DMS79 (cell line): ENCODE measurements at places on chromosomes 11 and 22.

DNA sequence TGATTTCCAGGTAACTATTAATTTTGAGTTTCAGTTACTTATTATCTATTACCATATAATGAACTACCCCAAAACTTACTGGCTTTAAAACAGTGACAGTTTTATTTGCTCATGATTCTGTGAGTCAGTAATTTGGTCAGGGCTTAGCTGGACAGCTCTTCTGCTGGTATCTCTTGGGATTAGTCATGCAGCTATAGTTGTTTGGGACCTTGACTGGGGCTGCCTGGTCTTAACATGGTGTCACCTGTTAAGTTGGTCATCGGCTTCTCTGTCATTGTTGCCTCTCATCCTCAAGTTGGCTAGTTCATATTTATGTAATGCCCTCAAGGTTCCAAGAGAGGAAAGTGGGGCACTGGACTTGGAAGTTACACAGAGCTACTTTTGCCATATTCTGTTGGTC is 177.5 kb downstream of the TMEM135 start:
- no peak for DNase-seq

DNA sequence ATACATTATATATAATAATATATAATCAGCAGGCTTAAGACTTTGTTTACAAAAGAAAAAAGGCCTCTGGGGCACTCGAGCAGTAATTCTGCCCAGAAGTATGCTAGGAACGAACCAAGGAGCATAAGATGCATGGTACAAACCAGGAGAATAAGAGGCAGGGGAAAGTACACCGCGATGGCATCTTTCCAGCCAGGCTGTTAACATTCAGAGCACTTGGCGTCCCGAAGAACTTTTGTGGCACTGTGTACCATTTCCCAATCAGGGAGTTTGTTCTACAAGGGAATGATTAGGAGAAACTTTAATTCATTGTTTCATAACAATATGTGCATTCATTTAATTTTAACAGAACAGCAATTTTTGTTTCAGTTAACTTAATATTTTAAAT is 125.1 kb downstream of the WT1 start:
- DNase-seq = no peak

DNA sequence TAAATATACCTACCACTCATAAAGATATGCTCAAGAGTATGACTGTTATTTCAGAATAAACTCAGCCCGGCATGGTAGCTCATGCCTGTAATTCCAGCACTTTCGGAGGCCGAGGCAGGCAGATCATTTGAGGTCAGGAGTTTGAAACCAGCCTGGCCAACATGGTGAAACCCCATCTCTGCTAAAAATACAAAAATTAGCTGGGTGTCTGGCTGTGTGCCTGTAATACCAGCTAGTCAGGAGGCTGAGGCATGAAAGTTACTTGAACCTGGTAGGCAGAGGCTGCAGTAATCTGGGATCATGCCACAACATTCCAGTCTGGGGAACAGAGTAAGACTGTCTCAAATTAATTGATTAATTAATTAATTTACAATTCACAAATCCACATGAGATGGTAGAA is 208.2 kb upstream of the PDGFD start:
- DNase-seq = no peak

GRCh38 chr22:41364955-41365354 is 16.8 kb upstream of the TEF start:
- DNase-seq = no peak

DNA sequence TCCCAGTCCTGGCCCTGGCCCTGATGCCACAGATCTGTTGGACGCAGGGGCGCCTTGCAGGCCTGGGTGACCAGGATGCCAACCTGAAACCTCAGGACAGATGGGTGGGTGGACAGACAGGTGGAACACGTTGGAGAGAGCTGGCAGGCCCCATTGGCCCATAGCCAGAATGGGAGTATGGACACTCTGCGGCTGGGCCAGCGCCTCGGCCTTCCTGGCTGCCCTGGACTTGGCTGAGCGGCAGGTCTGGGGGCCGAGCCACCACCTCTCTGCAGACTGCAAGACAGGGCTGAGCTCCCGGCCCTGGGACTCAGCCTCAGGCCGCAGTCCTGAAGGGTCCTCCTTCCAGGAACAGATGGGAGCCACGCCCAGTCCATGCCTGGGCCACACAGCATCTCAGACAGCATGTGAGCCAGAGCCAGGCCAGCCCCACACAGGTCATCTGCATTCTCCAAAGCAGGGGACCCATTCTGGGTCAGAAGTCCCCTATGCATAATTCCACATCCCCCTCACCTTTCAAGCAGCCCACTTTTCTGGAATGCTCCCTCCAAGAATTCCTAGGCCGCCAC is 14.1 kb downstream of the WNT7B start:
- no peak for DNase-seq

GRCh38 chr11:119533921-119534736 is 111.2 kb upstream of the THY1 start:
- peak; percentile 23 for DNase-seq

DNA sequence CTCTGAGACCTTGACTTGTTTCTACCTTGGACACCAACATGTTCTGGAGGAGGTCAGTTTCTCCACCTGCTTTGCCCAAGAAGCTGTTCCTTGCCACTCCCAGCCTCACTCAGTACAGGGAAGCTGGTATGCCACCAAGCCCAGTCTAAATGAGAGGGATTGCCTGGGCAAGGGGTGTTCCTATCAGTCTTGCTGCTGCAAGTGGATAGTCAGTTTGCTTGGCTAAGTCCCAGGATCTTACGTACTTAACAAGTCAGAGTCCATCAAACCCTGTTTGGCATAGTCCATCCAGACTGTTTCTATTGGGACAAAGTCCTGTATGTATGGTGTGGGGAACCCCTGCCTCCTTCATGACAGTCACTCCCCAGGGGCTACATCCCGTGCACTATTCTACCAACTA is 66.6 kb downstream of the RPL27A start:
- no peak for DNase-seq

DNA sequence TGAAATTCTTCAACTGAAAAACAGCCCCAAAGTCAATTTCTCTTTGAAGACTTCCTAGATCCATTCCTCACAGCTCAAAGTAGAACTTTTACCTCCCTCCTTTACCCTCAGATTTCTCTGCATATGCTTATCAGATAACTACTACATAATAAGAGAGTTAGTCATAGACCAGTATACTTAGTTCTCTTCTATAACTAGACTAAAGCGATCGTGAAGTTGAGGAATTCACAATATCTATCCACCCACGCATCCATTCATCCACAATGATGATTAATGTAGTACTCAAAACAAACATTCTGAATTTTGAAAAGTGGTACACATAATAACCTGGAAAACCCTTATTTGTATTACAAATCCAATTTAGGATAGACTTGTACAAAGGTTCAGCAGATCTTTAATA is 800.9 kb upstream of the TENM4 start:
- DNase-seq = no peak

GRCh38 chr11:32953700-32954099 is 61.1 kb downstream of the QSER1 start:
- no peak for DNase-seq

GRCh38 chr11:110128161-110128560 is 35.0 kb downstream of the ZC3H12C start:
- DNase-seq = no peak

DNA sequence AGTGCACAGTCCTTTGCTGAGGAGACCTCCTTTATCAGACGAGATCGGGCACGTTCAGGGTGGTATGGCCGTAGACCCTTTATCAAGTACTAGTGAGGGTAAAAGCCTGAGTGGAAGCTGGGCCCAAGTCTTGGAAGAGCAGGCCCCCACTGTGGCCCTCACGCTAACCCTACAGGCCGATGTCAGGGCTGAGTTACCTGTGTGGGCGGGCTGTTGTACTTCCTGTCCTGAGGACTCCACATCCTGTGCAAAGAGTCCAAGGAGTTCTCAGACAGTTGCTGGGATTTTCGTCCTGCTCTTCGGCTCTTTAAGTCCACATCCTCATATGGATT is 34.9 kb downstream of the RPL27A start:
- no peak for DNase-seq

DNA sequence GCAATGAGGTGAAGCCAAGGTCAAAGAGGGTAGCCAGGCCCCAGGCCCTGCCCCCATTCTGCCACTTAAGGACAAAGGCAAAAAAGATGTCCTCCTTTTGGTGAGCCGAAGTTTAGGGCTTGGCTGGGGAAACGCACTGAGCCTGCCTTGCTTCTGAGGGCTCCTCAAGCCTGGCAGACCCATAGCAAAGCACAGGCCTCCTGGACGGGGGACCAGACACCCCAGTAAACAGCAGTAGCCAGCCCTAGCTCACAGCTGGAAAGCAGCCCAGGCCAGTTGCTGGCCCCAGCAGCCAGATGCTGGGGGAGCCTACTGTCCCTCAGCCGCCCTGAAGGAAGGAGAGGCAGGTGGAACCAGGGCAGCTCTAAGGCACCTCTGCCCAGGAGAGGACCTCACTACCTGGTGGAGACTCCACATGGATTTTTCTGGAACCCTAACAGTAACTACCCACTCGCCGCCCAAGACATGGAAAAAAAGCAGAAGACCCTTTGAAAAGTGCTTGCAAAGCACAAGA is 3.8 kb upstream of the PYGM start:
- no peak for DNase-seq

DNA sequence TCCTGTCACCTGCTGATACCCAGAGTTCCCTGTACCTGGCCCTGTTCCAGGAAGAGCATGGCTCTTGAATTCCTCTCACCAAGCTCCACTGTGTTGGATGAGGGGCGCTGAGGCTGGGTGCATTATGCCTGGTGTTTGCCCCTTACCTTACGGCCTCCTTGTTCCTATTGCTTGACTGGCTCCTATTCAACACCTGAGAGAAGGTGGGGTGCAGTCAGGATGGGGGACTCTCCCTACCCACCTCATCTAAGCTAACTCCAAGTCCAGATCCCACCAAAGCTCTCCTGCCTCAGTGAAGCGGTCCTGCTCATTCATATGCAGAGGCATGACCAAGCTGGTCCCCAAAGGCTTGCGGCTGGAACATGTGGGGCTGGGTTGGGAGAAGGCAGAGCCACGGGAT is 35.8 kb upstream of the RIC3 start:
- DNase-seq = no peak

DNA sequence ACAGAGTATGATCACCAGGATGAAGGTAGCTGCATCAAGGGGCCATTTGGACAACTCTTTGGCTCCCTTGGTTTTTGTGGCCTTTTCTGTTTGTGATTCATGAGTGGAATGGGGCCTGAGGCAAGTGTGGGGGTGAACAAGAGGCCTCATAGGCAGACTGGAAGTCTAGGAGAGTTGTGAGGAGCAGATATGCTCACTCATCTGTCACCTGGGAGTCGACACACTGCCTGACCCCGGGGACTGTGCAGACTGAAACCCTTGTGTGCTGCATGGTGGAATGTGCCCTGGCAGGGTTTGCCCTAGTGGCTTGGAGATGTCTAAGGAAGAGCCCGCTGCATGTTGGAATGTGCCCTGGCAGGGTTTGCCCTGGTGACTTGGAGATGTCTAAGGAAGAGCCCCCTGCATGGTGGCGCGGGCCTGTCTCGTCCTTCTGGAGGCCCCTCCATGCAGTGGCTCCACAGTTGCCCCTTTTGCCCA is 60.0 kb downstream of the MED15 start:
- no peak for DNase-seq

DNA sequence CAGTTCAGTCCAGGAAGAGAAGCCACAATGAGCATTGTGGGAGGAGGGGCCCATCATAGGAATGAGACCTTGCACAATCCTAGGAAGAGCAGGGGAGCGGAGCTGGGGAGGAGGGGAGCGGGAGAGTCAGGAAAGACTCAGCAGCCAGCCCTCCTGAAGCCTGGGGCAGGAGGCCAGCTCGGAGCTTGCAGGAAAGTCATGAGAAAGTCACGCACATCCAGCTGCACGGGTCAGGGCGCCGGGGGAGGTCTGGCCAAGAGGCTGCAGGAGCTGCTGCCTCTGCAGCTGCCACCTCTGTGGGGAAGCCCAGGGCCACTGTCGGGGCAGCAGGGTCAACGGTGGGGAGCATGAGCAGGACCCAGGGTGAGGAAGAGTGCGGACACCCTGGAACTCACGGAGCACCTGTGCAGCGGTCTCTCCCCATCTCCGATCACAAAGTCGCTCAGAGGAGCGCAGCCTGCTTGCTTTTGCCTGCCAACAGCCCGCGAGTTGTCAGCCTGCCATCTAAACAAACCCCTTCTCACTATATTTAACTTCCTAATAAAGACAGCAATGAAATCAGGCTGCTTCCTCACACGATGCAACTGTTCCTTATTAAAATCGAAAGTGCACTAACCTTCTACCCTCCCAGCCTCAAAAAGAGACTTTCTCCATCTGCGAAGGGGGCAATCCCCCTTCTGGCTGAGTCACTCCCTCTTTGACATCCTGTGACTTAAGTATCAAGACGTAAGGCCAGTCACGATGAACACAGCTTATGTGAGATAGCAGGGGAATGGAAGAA is 52.9 kb upstream of the RTL6 start:
- DNase-seq = no peak

DNA sequence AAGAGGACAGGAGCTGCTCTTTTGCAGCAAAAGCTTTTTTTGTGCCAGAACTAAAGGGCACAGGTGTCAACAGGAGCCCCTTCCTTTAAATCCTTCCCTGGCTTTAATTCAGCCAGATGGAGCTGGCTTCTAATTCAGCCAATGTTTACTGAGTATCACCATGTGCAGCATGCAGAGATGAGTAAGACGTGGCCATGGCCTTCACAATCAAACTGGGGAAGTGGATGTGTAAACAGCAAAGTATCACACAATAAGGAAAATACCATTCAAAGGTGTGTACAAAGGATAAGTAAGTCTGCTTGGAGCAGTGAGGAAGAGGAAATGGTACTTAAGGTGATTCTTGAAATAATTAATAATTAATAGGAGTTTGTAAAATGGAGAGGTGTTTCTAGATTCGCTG is 243.4 kb downstream of the NXPE2 start:
- DNase-seq = no peak
